ENCODE measurements at places on chromosomes 2 and 18.

DNA sequence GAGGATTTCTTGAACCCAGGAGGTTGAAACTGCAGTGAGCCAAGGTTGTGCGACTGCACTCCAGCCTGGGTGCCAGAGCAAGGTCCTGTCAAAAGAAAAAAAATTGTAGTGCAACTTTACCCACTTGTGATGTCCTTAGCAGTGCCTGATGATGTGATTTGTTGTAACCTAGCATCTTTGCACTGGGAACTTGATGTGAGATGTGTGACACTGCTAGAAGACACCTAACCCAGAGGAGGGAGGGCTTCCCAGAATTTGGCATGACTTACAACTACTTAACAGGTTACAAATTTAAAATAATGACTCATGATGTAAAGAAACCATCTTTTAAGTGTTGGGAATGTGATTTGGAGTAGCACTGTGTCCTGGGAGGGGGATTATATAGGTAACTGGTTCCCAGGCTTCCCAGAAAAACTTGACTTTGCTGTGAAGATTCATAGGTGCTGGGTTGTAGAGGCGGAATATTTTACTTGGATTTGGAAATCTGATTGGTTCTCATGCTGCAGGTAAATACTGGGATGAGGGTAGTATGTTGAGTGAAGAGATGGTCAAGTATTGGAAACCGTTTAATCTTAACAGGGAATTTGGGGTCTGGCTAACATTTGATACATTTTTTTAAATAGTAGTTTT lies 3.7 kb downstream of the EEF1B2 start:
- no peak for ATAC-seq

GRCh38 chr2:100818003-100818605 lies 1.8 kb upstream of the NPAS2 start:
- ATAC-seq = peak; percentile 67

DNA sequence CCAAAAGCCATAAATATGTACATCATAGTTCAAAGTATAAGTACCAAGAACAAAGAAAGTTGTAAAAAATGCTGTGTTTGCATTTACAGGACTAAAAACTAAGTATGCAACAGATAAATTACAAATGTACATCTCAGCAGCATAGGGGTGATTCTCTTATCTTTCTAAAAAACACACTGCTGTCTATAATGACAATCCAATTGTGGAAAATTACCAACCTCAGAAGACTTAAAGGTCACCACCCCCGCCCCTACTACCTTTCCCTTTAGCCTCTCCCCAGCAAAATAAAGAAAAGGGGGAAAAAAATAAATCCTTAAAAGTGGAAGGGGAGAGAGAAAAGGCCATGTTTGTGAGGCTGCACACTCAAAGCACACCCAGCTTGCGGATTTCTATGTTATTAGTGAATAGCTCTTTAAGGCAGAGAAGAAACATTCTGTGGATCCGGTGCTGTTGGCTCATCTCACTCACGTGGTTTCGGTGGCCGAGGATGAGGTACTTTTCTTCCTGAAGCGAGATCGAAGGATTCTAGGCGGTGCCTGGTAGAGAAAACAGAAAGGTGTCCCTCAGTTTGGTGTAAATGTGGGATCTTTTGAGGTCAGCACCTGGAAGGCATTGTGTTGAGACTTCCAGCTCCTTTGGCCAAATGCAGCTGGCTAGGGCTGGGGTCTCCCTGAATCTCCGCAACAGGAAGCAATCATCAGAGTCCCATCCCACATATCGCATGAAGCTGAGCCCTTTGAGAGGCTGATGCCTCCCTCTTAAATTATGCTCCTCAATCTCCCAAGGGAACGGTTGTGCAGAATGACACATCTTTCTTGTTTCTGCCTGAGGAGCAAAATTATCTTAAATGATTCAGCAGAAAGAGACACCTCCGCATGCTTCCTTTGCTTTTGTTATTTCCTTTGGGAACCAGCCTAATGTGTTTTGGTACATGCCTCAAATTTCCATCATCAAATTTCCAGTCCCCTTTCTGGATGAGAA lies 17.6 kb downstream of the MRPL35 start:
- peak; percentile 44 for ATAC-seq

- no peak for ATAC-seq
Measured at GRCh38 chr2:198968545-198968944, 489.2 kb downstream of the SATB2 start.

DNA sequence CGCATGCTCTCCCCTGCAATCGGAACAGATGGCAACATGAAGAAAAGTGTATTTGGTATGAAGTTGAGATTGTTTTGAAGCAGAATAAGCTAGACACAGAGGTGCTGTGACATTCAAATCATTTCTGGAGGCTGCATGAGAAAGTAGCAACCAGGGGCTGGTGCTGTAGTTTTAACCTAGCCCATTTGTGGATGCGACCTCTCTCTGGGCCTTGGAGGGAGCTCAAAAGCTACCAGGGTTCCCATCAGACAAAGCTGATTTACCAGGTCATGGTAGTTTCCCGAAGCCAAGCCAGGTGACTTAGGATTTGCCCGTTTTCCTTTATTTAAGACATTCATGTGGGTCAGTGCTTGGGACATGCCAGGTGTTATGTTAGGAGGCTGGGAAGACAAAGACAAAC lies 77.5 kb downstream of the CIB4 start:
- ATAC-seq = no peak

DNA sequence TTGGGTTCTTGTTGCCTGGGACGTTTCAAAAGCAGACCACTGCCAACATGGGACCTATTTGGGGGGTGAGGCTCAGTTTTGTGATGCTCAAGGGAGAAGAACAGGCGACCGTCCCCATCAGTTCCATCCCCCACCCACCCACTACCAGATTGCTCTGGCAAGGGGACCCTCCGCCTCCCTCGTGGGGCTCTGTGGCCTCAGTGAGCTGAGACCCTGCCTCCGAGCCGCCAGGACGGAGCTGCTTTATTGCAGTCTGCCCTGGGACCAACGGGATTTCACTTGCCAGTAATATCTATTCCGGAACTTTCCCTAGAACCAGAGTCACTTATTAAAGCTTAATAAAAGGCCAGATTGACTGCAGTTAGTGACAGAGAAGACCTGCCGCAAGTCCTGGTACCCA lies 146.3 kb downstream of the KLHL29 start:
- ATAC-seq = no peak

DNA sequence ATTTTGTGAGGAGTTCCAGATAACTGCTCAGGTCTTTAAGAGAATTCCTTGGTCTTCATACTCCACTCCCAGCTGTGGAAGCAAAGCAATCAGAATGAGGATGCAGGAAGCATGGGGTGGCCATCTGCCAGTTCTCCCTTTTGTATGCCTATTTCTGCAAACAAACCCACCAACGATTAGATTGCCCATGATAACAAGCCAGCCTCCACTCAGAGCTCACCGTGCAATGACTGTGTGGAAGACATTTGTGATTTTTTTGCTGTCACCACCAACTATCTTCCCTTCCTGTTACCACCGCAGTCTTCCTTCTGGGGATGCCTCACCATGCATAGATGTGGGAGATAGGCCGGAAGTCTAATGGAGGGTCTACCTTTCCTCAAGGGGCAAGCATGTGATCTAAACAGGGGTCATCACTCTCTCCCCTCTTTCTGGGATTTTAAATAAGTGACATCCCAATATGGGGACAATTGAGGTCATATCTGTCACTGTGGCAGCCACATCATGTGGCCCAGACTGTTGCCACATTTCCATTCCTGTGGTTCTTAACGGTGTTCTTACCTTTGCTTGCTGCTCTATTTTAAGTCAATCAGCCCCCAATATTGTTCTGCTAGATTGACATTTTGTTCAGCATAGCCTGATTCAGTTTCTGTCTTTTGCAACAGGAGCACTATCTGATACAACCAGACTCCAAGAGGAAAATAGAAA lies 4.4 kb downstream of the AFF3 start:
- no peak for ATAC-seq

DNA sequence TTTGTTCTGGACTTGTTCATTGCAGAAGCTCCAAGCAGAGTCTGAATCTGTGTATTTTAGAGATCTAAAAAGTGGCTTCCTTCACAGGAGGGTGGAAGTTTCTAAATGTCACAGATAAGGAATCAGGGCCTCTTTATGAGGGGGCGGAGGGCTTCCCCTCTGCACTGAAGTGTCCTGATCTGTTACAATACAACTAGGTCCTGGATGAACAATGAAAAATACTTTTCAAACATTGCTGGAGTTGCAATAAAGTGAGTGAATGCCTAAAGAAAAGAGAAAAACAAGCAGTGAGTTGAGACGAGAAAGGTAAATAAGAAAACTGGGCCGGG lies 179.3 kb upstream of the HDAC4 start:
- ATAC-seq = no peak

- ATAC-seq = no peak
Measured at GRCh38 chr2:103805746-103806145, 1043.9 kb downstream of the TMEM182 start.

GRCh38 chr2:175010848-175011254 lies 5.7 kb upstream of the CHN1 start:
- no peak for ATAC-seq

DNA sequence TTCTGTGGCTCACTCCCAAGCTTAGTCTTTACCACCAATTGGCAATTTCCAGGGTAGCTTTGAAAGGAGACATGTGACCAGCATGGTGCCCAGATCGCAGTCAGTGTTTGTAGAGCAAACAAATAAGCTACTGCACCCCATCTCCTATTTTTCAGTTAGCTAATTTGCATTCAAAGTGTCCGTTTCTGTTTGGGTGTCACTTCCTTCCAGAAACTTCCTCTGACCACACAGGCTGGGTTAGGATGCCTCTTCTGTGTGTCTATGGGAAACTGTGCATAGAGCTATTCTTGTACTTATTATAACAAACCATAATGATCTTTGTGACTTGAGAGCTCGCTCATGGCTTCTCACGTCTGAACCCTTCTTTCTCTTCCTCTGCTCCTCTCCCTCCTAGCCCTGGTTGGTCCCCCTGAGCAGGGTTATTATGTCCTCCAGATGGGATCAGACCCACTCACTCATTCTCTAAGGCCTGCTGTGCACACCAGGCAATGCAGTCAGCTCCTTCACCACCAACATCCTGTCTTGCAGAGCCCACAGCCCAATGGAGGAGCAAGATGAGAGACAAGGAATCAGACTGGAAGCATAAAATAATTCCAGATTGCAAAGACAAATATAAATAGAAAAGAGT lies 101.2 kb upstream of the ALK start:
- ATAC-seq = no peak

DNA sequence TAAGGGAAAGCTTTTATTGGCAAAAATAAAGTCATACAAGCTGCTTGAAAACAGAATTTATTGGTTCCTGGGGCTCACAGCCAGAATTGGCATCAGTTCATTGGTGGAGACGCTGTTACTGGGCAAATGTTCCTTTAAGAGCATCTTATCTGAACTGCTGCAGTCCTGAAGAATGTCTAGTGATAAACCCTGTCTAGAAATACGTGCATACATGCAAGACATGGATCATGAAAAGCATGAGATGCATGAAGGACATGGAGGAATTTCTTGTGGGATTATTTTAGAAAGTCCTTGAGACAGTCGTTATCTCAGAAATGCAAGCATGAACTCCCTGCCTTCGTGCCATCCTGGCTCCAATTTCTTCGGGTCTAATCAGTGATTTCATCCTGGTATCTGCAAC lies 32.5 kb upstream of the FHOD3 start:
- ATAC-seq = no peak

DNA sequence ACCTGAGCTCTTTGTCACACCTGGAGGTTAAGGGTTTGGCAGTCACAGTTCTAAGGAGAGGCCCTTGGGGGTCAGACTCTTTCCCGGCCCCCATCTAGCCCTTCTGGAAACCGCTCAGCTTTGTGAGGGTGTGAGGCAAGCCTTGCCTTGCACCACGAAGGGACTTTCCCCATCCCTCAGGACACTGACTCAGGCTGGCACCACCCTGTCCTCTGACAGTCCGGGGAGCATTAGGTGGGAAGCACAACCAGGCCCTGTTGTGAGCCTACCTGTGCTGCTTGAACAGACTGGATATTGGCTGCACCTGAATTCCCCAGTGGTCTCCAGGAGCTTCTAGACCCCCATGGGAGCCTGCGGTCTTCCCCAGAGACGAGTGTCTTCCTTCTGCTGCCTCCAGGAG lies 47.0 kb upstream of the GBX2 start:
- no peak for ATAC-seq

DNA sequence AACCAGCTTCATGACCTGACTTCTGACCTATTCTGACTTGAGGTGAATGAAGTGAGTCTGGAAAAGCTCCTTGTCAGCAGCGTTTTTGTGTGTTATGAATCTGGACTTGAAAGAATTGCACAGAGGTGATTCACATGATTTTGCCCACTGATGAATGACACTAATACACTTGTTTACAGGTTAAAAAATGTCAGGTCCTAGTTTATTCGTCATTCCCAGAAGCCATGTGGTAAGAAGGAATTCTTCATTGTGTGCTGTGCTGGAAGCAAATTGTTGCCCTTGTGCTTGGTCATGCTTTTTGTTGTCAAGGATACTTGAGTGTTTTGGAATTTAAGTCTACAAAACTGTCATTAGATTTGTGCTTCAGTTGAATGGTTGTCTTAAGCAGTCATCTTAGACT lies 15.5 kb downstream of the SEC11C start:
- ATAC-seq = no peak

- ATAC-seq = no peak
Measured at GRCh38 chr2:233199870-233200269, 51.6 kb upstream of the ATG16L1 start.

DNA sequence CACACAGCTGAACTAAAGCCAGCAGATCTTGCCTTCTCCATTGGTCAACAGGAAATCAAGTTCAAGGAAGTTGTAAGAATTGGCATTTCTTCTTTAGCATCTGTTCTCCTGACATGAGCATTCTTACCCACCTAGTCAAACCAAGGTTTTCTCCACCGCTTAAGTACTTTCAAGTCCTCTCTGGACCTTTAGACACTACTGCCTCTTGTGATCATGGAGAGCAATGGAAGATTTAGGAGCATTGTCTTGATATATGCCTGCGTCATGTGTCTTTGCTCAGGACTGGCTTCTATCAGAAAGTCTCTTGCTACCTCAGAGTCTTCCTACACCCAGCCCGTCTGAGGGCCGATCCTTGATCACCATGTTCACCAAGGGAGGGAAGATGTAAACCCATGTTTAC lies 262.2 kb downstream of the PHLPP1 start:
- ATAC-seq = no peak

DNA sequence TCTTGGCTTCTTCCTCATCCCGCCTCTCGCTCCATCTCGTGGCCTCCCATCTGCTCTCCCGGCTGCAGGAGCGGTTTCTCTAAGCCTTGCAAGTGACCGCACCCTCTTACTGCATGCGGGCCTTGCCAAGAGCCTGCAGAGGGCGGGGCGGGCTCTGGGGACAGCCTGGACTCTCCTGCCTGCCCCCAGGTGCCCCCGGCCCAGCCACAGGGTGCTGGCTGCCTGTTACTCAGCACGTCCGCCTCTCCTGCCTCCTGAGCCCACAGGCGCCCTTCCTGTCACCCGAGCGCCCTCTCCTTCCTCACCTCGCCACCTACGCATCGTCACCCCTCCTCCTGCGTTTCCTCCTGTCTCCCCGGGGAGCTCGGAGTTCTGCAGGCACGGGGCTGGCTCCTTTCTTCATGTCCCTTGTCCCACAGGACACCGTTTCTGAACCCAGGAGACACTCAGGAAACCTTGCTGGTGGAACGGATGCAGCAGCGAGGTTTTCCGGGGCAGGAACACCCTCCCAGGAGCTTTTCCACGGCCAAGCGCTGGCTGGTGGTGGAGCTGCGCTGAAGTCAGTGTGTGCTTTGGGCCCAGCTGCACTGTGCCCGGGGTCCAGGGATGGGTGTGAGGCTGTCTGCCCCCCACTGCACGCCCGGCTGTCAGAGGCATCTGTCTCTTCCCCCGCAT lies 28.5 kb downstream of the HPCAL1 start:
- peak; percentile 74 for ATAC-seq

- no peak for ATAC-seq
Measured at GRCh38 chr18:62026586-62026985, 133.8 kb upstream of the RNF152 start.

GRCh38 chr2:239789711-239790110 lies 235.4 kb downstream of the NDUFA10 start:
- ATAC-seq = no peak

Data from activated T-helper 17 cell treated with anti-CD3 and anti-CD28 coated beads, Interleukin-2, amount 50 U/mL, for 72 hours (primary cell).